A549 treated with GW870086 at 1 μM for 4 hours (cell line): ENCODE measurements at places on chromosomes 1 and 21. TPM values are rescaled to one million over a fixed set of nuclear protein-coding genes. Genes with fewer than 3 reads are reported as not detected.

The LCE2C gene
- total RNA-seq, result not detected in 5 replicates

The ROR1 gene
- total RNA-seq, result 8.3 to 12.3 TPM (median 10.7 TPM) in 5 replicates

The ITLN2 gene
- total RNA-seq, result 0.30 to 0.93 TPM (median 0.57 TPM) in 5 replicates

The TINAGL1 gene
- 0.29 to 1.4 TPM (median 0.77 TPM) in 5 replicates for total RNA-seq

The SPRR1B gene
- not detected in 5 replicates for total RNA-seq

The CYP4A22 gene
- total RNA-seq, result not detected in 5 replicates

The PADI3 gene
- 0.96 to 1.3 TPM (median 1.2 TPM) in 5 replicates for total RNA-seq
